Motor neuron (in vitro differentiated cells): ENCODE measurements at places on chromosomes 4 and X. TPM values are rescaled to one million over a fixed set of nuclear protein-coding genes. Genes with fewer than 3 reads are reported as not detected.

FGF5 gene
- total RNA-seq: 1.1 and 1.8 TPM in 2 replicates

WAS gene
- 0.81 and 1.6 TPM in 2 replicates for total RNA-seq

SOX3 gene
- total RNA-seq: 0.31 TPM in 1 of 2 replicates, not detected in the other

CCNI gene
- 256 and 292 TPM in 2 replicates for total RNA-seq

CPXCR1 gene
- total RNA-seq: 0.19 TPM in 1 of 2 replicates, not detected in the other

XKRX gene
- 0.19 and 0.24 TPM in 2 replicates for total RNA-seq

DNA sequence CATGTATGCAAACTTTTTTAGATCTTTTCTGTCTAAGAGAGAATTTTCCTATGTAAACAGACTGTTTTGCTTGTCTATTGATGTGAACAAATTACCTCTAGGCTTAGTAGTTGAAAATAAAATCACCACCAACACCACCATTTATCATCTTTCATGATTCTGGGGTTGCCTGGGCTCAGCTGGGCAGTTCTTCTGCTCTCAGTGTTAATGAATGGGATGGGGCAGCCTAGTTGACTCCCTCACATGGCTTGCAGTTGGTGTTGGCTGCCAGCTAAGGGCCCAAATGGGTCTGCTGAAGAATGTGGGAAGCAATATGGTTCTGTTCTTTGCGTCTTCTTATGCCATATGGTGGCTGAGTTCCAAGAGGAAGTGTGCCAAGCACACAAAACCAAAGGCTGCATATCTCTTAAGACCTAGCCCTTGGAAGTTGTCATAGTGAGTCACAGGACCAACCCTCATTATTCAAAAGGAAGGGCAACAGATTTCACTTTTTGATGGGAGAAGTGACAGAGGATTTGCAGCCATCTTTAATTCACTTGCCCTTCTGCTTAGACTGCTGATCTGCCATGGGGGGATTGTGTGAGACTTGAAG is 17.9 kb downstream of the REELD1 start:
- ATAC-seq: no peak

DNA sequence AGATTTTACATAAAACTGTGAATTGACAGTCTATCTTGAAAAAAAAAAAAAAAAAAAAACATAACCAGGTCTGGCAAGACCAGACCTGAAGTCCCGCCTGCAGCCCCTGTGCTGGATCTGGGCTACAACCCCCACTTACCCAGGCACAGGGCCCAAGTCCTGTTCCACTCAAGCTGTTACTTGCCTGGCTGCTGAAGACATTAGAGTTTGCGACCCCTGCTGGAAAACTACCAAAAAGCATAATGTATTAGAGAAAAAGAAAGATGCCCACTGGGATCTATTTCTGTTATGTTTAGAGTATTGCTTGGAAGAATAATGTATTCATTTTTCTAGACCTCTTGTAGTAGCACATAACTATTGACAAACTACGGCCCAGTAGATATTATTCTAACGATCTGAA is 4.7 kb downstream of the HS3ST1 start:
- ATAC-seq: no peak

DNA sequence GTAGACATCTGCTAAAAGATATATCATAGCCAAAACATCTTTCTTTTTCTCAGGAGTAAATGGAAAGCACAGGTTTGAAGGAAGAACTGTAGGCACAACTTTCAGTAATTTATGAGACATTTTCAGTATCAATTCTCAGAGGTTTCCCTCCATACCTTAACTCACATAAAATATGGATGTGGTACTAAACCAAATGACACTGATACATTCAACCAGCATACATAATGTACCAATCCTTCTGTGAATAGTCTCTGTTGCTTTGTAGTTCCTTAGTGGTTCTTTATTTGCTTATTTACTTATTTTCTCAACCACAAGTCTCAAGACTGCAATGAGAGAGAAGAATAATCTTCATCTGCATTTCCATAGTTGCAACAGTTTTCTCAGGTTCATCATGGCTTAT is 96.1 kb downstream of the ARHGAP24 start:
- no peak for ATAC-seq

- ATAC-seq: no peak
These were observed 150.4 kb downstream of the MID1 start for GRCh38 chrX:10470009-10470408.

- no peak for ATAC-seq
These were observed 19.8 kb downstream of the PSMD10 start for GRCh38 chrX:108071578-108071977.

DNA sequence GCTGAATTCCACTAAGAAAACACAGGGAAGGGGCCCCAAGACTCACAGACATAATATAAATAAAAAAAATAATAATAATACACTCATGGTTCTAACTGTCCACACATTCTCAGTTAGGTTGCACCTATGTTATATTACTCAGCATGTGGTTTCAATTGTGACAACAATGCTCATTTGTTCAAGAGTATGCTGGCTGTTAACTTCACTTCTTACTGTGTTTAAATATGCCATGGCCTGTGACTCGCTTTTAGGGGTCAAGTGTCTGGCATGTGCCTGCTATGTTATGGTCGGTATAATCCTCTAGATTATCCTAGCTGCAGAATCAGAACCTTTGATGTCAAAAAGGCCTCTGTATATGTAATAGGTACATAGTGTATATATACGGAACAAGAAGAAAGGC is 324.8 kb upstream of the INTU start:
- no peak for ATAC-seq

- ATAC-seq: no peak
These were observed 30.8 kb downstream of the NOP14 start for GRCh38 chr4:2932321-2932950.

GRCh38 chrX:30883138-30883537 is 5.9 kb downstream of the TAB3 start:
- no peak for ATAC-seq

DNA sequence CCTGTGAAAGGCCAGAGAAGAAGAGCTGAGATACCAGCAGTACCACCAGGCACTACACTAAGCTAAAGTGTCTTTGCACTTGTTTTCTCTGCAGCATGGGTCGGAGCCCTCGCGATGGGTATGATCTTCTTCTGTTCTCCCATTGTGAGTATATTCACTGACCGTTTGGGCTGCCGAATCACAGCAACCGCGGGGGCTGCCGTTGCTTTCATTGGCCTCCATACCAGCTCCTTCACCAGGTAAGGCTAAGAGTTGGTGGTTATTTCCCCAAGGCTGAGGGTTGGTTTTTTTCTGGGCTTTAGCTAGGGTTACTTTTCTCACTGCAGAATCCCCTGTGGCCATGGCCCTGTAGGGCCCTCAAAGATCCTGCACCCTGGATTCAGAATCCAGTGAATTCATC is 93.5 kb downstream of the RLIM start:
- no peak for ATAC-seq

DNA sequence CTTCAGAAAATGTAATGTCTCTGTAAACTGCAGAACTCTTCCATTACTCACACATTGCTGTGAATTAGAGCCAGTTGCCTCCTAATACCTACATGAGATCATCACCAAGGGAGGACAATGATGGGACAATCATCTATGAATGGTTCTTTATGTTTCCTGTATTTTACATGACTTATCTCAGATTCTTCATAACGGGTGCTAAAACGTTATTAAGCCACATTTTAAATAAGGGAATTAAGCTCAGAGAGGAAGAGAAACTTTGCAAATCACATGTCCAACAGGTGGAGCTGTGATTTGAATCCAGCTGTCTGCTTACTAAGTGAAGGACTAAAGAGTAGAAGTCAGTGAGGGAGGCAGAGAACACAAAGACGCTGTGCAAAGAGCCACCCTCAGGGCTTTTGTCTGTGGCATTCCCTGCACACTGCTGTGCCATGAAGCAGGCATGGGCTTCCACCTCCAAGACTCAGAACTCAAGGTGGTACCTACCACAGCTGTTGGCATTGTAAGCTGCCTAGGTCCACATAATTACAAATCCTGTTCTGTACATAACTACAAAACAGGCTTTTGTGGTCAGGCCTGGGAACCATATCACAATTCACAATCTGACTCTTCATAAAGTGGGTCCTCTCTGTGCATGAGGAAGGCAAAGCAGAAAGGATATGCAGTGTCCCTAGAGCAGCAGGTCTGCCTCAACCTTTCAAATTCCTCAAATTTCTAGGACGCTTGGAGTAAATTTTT is 12.8 kb downstream of the TBC1D9 start:
- ATAC-seq: peak; percentile 82

DNA sequence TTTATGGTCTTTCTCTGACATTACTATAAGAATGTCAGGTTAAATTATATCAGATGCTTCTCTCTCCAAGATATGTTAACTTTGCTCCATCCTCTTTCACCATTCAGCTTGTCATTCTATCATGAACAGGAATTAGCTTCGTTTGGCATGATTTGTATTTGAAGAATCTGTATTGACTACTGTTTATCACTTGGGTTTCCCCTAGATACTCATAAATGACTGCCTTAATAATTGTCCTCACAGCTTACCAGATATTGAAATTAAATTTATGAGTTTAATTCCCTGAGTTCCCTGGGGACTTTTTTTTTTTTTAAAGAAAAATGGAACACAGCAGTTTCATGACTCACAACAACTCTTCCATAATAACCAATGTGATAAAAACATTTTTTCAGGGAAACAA is 76.2 kb upstream of the EOLA2 start:
- ATAC-seq: no peak

DNA sequence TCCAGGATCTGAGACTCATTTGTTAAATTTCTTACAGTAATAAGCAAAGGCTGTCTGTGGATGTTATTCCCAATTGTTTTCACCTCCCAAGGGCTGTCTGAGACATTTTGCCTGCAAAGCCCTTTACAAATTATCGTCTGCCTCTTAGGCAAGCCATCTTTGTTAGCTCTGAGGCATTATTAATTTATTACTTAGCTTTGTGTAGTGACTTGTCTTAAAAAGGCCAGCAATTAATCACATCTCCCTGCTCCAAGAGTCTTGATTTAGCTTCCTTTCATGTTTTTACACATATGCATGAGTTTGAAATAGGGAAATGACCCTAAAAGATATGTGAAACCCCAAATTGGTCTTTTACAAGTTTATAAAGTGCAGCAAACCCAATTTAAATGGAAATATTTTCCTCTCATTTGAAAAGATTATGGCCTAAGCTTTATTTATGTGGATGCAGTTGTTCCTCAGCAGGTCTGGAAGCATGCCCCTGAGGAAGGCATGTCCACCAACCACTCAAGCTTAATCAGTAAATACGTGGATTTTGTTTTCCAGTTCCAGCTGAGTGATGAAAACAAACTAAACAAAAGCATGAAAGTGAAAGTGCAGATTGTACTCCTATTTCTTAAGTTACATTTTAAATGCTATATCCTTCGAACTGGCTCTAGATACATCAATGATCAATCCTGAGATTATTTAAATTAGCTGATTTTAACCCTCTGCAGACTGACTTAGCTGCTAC is 173.6 kb upstream of the LNX1 start:
- no peak for ATAC-seq

- no peak for ATAC-seq
These were observed 605.7 kb upstream of the PABPC4L start for GRCh38 chr4:134807231-134807745.

- ATAC-seq: no peak
These were observed 57.7 kb downstream of the HPGDS start for GRCh38 chr4:94284889-94285288.

- ATAC-seq: peak; percentile 78
These were observed 10.2 kb downstream of the OTUD4 start for GRCh38 chr4:145170223-145170622.

DNA sequence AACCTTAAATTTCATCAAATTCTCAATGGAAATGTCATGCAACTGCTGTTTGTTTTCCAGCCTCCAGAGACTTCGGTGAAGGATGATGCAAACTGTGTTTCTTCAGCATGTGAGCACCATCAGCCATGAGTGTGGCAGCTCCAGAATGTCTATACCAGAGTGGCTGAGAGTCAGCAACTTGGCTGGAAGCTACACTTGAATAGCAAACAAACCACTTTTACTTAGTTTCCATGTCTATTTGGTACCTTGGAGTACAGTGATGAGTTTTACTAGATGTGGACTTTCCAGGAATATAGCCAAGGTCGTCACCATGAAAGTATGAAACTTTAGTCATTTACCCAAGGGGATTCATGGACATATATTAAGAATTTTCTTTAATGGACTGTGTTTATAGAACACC is 4.3 kb upstream of the IL21 start:
- no peak for ATAC-seq

GRCh38 chrX:41684138-41684537 is 4.6 kb upstream of the GPR34 start:
- ATAC-seq: no peak

DNA sequence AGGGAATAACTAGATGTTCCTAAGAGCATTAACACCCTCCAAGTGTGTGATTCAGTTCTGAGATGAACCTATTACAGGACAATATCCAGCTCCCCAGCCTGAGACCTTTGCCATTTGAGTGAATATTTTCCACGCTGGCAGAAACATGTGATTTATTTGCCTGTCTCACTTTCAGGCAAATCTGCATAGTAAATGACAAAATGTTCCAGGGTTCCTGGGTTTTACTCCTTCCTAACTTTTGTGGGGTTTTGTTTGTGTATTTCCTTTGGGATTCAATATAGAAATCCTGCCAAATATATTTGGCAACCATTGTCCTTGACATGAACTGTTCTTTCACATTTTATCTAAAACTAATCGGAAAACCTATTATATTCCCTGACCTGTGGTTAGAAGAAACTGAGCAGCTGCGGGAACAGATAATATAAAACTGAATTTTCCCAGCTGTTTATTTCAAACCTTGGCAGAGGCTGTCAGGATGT is 12.5 kb downstream of the F8 start:
- no peak for ATAC-seq

GRCh38 chr4:80322716-80323115 is 12.8 kb upstream of the CFAP299 start:
- no peak for ATAC-seq

DNA sequence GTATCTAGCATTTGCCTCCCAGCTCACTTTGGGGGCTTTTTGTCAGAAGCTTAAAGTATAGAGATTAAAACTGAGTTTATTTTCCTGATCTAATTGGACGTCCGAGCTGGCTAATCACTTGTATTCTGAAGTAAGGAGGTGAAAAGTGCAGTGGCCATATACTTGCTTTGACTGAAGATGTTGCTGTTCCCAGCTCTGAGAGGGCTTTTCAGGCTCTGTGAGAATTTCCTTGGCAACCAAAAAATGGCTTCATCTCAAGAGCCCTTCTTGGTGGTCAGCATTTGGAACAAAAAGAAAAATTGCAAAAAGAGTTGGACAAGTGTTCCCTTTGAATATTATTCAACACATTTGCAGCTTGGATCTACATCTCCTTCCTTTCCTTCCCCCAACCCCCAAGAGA is 67.0 kb downstream of the SLC4A4 start:
- no peak for ATAC-seq

GRCh38 chrX:139826065-139827044 is 106.5 kb downstream of the ATP11C start:
- peak; percentile 85 for ATAC-seq

DNA sequence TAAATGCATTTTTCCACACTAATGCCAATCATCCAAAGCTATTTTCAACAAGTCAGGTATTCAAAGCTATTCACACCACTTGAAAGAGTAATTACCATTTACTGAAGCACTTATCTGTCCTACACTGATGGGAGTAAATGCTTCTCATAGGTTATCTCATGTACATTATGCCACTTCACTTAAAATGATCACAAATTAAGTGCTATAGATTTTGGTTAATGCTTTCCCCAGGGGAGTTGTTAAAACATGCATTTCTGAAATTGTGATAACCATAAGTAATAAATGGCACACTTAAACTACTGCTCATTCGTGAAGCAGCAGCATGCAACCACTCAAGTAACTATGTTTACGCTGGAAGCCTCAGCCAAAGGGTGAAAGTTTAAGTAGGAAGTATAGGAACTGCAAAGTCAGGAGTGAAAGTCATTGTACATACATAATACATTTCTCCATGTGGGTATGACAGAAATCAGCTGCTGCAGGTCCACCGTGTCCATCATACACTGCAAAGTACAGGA is 6.6 kb downstream of the PPM1K start:
- peak; percentile 85 for ATAC-seq

- ATAC-seq: no peak
These were observed 9.0 kb upstream of the MAGEA8 start for GRCh38 chrX:149871940-149872339.
